ENCODE measurements at places on chromosomes 4 and X.

- no peak for DNase-seq
Observed at GRCh38 chr4:182143086-182143821, 99.9 kb upstream of the TENM3 start.

DNA sequence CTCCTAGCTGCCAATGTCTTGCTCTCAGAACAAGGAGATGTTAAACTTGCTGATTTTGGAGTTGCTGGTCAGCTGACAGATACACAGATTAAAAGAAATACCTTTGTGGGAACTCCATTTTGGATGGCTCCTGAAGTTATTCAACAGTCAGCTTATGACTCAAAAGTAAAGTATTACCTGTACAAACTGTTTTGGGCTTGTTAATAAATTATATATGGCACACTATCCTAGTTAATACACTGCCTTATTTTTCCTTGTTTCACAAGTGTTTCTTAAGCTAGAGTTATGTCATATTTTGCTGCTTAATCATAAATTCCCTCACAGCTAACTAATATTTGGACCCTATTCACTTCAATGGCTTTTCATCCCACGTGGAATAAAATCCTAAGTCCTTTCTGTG is 45.3 kb downstream of the STK26 start:
- no peak for DNase-seq

DNA sequence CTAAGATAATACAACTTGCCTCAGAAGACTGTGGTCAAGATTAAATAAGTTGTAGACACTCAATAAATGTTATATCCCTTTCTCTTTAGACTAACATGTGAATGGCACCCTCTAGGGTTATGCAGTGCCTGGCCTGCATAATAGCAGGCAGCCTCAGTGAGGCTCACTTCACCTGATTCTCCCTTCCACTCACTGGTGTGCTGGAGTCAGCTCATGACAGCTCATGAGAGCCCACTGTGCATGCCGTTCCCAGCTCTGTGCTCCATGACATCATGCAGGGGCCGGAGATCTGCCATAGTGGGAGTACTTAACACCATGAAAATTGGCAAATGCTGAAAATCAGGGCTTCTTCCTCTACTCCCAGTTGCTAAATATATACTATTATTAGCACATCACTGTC is 64.5 kb downstream of the TEC start:
- no peak for DNase-seq

DNA sequence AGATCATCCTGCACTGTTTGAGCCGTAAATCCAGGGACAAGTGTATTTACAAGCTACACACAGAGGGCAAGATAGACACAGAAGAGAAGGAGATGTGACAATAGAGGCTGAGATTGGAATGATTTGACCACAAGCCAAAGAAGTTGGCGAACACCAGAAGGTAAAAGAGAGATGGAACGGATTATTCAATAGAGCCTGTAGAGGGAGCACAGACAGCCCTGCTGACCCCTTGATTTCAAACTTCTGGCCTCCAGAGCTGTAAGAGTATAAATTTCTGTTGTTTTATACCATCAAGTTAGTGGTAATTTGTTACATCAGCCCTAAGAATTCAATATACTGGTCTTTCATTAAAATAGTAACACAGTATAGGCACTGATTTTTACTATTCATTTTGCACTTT is 447.8 kb downstream of the FAT4 start:
- DNase-seq: no peak

DNA sequence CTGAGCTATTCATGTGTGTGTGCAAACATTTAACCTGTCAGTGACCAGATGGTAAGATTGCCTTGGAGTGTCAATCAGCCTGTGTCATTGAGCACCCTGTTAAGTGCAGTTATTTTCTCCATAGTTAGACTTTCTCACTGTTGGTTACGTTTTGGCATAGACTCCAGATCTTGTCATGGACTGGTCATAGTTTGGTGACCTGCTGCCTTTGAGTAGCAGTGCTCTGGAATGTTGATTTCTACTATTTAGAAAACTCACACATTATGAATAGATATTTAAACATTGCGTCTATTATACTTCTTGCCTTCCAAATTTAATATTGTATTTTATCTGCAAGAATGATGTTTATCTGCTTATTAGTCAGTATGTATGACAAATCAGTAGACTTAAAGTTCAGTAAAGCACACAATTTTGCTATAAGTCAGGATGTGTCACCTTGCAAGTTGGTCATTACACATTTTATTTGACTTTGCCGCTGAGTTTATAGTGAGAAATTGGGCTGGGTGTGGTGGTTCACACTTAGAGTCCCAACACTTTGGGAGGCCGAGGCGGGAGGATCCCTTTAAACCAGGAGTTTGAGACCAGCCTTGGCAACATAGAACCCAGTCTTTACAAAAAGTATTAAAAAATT is 42.4 kb downstream of the KIAA0232 start:
- DNase-seq: no peak

DNA sequence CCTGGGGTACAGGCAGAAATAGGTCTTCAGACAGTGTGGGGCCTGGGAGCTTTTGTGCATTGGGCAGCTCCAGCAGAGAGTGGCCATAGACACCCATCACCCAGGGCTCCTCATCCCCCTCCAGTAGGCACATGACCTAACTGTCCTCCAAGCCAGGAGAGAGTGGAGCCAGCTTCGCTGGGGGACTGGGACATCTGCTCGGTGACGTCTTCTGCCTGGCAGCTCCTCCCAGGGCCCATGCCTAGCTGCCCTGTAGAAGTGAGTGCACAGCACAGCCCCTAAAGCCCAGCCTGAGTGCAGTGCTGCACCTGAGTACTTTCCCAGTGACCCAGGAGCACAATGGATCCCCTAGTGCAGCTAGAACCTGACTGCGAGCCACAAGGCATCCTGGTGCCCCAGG is 279.7 kb upstream of the SLC7A11 start:
- DNase-seq: no peak

DNA sequence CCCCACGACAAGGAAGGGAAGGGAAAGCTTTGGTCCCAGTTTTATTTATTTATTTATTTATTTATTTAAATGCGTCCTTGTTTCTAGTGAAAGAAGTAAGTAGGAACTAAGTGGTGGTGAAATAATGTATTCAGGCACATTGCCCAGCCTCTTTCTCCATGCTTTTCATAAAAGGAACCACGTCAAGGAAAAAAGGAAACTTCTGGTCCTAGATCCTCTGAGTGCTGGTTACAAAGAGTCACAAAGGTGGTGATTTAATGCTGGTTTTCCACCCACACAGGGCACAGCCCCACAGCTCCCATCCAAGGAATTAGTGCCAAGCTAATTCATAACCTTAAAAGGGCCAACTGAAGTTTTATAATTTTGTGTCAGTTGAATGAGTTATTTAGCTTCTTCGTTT is 206.6 kb upstream of the GYPA start:
- DNase-seq: no peak

DNA sequence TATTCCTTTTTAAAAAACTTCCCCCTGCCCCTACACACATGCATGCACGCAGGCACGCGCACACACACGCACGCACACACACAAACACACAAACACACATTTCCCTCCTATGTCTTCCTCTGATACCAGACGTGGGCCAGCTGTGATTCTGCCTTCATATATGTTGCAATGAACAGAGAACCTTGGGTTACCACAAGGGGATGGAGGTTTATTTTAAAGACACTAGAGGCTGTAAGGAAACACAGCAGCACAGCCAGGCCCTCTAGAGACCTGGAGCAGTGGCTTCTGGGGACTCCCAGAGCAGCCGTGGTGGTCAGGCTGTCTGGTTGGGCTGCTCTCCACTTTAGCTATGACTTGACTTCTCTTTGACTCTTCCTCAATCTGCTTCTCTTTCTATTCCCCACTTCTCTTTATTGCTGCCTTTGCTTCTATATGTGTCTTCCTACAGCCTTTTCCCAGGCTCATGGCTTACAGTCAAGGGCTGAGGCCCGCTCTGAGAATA is 3.2 kb upstream of the TLR10 start:
- no peak for DNase-seq

- DNase-seq: peak; percentile 54
Observed at GRCh38 chr4:1899149-1900086, 28.2 kb downstream of the NSD2 start.
